PC-9 (cell line): ENCODE measurements at places on chromosomes 1 and 21. TPM values are rescaled to one million over a fixed set of nuclear protein-coding genes. Genes with fewer than 3 reads are reported as not detected.

The SELP gene
- total RNA-seq: not detected in 2 replicates

DNA sequence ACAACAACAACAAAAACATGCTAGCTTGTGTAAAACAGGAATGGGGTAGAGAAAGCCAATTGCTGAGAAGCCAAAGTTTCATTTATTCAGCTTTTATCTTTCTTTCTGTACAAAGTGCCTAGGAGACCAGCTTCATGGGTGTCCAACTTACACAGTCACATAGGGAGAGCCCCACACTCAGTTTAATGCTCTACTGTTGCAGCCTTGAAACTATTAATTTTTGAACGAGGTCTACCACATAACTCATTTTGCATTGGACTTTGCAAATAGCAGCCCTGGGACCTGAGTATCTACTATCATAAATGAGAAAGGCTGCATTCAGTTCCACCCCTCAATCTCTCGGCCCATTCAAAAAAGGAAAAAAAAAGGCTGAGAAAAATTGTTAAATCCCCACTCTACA is 98.8 kb downstream of the ZNF644 start:
- peaks cover 13% of the 10 kb centered on the region; the same call in 1 of the 2 replicates for H3K4me1 ChIP-seq
- no peak overlapping the region for H3K4me3 ChIP-seq
- peaks cover 8% of the 10 kb centered on the region; the same call in 1 of the 2 replicates for H3K36me3 ChIP-seq
- no peak for DNase-seq

DNA sequence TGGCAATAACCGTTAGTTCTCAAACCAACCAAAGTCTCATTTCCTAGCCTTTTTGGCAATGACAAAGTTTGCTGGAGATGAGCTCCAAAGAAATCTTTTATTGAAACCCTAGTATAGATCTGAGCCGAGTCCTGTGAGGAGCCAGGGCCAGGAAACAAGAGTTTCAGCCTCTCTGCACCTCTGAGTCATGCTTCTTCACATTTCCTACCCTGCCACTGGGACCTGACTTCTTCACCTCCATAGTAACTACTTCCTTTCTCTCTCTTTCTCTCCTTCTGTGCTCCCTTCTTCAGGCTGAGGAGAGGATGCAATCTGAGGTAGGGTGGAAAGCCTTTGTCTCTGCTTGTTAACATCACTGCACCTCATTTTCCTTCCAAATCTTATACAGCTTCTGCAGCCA is 38.7 kb upstream of the IPO9 start:
- no peak overlapping the region for H3K27ac ChIP-seq
- 0 out of 2 replicates have a peak, but pooled peaks cover 2% of the 10 kb centered on the region for H3K36me3 ChIP-seq
- DNase-seq: no peak
- no peaks in the 10 kb centered on the region for H3K27me3 ChIP-seq

DNA sequence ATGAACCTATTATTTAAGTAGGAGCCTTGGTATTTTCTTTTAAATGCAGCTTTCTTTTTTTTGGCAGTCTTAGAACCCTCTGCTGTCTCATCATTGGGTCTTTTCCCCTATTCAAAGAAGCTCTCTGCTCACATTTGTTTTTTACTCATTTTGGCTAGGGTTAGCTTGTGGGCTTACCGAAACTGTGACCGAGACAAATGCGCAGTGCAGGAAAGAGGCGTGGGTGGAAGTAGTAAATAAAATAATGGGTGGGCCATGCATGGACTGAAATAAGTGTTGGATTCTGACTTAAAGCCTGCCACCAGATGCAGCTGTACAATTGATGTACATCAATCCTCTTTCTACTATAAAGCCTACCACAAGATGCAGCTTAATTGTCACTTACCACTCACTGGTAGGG is 14.7 kb downstream of the XPR1 start:
- no peaks in the 10 kb centered on the region for H3K36me3 ChIP-seq
- DNase-seq: no peak
- H3K27ac ChIP-seq: no peak overlapping the region

DNA sequence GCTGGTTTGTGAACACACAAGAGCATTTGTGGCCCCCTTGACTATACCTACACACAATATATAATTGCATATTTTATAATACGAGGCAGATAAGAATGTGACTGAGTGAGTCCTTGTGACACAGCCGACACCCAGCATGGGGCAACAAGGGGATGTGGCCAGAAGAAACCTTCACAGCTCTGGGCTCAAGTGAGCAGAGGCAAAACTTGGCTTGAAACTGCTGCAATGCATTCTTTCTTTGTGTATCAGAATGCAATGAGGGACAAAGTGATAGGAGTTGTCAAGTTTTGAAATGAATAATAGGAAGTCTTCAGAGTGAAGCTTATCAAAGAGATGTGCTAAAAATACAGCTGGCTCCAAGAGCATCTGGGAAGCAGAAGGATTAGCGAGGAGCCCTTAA is 124.0 kb upstream of the C8B start:
- DNase-seq: no peak
- peaks cover 21% of the 10 kb centered on the region for H3K27me3 ChIP-seq

DNA sequence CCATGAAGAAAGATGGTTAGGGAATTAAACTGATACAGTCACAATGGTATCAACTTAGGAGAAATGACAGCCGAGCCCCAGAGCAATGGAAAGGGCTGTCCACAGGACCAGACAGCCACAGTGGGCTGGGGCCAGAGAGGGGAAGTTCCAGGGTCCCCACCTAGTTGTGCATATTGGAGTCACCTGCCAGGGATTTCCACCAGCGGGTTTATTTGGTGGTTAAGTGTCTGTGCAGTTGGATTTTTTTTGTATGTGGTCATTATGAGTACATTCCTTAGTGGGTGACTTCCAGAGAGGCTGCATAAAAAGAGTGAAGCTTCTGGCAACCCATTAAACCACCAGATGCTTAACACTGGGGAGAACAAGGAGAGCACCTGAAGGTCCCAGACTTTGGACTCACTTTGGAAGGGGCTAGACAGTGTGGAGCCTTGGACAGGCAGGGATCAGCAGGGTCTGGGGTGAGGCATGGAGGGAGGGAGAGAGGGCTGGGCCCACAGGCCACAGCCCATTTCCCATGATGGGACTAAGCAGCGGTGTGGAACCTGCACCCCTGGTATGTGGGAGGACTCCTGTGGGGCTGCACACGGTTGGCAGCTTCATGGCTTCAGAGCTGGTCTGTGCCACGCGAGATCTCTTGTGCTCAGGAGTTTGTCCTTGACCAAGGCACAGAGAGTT is 7.8 kb upstream of the PTTG1IP start:
- no peak overlapping the region for H3K4me3 ChIP-seq
- peaks cover 52% of the 10 kb centered on the region for H3K4me1 ChIP-seq
- peak overlapping the region; percentile 89; the same call in 1 of the 2 replicates for H3K27ac ChIP-seq
- no peaks in the 10 kb centered on the region for H3K27me3 ChIP-seq
- no peaks in the 10 kb centered on the region for H3K36me3 ChIP-seq

GRCh38 chr1:41371630-41372599 is 10.7 kb downstream of the FOXO6 start:
- H3K4me1 ChIP-seq: peaks cover 29% of the 10 kb centered on the region
- H3K36me3 ChIP-seq: no peaks in the 10 kb centered on the region
- no peak overlapping the region for H3K4me3 ChIP-seq
- no peak overlapping the region for H3K27ac ChIP-seq
- no peaks in the 10 kb centered on the region for H3K27me3 ChIP-seq
- DNase-seq: peak; percentile 80
